Right lobe of liver (tissue), 6 donors: ENCODE measurements at places on chromosomes 6 and 20. TPM values are rescaled to one million over a fixed set of nuclear protein-coding genes. Genes with fewer than 3 reads are reported as not detected.
A peak's percentile ranks its signal among the peaks of the same experiment; 100 is the strongest.

DNA sequence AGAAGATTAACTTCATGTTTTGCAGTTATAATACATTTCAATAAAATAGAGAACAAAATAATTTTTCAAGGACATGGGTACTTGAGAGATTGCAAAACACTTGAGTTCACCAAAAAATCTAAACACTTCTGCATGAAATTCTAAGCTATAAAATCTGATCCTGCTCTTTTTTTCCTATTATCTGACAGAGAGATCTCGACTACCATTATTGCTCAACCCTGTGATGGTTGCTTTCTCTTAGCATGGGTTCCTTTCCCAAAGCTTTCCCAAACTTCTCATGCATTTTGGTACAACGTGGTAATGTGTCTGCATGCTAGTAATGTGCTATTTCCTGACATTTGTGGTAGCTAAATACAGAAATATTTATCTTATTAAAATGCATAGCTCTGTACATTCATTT lies 1243.1 kb upstream of the ADGRB3 start:
- no peaks in the 10 kb centered on the region for H3K27me3 ChIP-seq
- H3K4me3 ChIP-seq, result no peak overlapping the region
- DNase-seq, result no peak
- H3K36me3 ChIP-seq, result no peaks in the 10 kb centered on the region
- H3K27ac ChIP-seq, result no peak overlapping the region

DNA sequence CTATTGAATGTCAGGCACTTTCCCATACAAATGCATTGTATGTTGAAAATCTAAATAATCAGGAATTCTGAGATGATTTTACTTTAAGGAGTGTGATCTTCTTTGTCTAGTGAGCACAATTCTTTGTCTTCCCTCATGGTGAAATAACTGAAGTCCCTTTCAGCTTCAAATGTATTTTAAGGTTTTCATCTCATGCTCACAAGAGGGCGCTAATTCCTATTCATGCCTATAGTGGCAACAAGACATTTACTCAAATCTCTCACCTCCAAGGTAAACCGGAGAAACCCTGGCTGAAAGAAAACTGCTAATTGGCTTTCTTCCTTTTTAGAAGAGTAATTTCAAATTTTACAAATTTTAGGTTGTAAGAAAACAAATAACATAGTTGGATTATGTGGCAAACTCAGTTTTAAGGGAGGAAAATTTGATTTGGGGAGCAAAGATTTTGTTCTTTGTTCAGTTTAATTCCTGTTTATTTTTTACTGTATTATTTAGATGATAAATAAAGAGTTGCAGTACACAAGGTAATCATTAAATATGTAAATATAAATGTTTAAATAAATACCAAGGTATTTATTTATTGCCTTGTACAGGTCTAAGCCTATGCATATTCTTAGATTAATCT lies 69.1 kb downstream of the SLC35F1 start:
- no peak overlapping the region for H3K27ac ChIP-seq
- no peaks in the 10 kb centered on the region for H3K4me1 ChIP-seq
- no peaks in the 10 kb centered on the region for H3K36me3 ChIP-seq
- DNase-seq, result no peak

- no peaks in the 10 kb centered on the region for H3K36me3 ChIP-seq
- no peak overlapping the region for H3K4me3 ChIP-seq
- H3K27me3 ChIP-seq, result no peaks in the 10 kb centered on the region
- no peaks in the 10 kb centered on the region for H3K4me1 ChIP-seq
- DNase-seq, result no peak
Observed at GRCh38 chr20:12177657-12178293, 260.1 kb downstream of the BTBD3 start.

DNA sequence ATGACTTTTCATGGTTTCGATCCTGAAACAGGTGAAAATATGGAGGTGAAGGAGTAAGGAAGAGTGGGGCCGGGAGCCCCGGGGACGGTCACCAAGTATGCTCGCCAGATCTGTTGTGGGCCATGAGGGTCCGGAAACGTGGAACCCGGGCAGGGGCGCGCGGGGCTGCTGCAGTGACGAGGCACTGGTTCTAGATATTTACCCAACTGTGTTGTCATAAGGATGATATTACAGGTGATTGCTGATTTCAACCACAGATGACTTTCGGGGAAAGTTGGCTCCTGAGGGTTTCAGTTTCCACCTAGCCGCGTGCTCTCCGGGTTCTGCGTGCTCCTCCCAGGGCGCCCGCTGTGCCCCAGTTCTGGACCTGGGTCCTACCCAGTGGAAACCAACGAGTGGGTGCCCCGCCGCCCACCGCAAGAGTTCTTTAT lies 12.2 kb downstream of the RAET1G start:
- H3K36me3 ChIP-seq, result no peaks in the 10 kb centered on the region
- H3K4me3 ChIP-seq, result no peak overlapping the region
- H3K27ac ChIP-seq, result no peak overlapping the region
- DNase-seq, result peak; percentile 30
- H3K27me3 ChIP-seq, result no peaks in the 10 kb centered on the region

Gene MROH8
- total RNA-seq, result 2.1 TPM

DNA sequence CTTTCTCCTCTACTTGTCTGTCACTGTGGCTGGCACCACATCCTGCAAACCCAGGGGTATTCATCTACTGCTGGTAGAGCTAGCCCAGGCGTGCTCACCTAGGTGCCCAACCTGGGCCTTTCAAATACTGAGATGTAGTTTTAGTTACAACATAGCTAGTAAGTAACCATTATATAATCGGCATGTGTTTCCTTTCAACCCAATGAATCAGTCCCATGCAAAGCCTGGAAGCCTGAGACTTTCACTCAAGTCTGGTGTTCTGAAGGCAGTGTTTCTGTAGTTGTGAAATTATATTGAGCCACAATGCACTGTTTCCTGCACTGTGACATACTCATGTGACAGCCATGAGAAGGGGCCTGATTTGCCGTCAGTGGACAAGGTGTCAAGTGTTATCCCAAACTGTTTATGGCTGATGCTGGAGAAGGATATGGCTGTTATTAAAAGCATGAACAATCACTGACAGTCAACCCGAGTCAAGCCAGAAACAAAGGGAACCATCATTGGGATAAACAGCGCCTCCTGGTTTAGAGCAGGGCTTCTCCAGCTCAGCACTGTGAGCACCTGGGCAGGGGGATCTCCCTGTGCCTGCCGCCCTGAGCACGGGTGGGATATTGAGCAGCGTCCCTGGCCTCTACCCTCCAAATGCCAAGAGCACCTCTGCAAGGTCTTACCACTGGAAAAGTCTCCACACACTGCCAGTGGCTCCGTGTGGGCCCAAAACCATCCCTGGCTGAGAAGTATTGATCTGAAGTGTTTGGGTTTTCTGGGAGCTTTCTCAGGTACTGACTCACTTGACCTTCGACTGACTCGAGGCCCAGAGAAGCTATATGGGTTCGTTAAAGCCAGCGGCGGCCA lies 1.6 kb downstream of the PSMA7 start:
- peak overlapping the region; percentile 87 for H3K27ac ChIP-seq
- no peaks in the 10 kb centered on the region for H3K27me3 ChIP-seq
- H3K4me3 ChIP-seq, result peak overlapping the region; percentile 81
- peaks cover 34% of the 10 kb centered on the region for H3K4me1 ChIP-seq
- no peak for DNase-seq

Gene SYCP2L
- total RNA-seq, result not detected

GRCh38 chr6:139706912-139707311 lies 332.5 kb upstream of the CITED2 start:
- no peaks in the 10 kb centered on the region for H3K27me3 ChIP-seq
- H3K4me1 ChIP-seq, result no peaks in the 10 kb centered on the region
- no peaks in the 10 kb centered on the region for H3K36me3 ChIP-seq

Gene MRPL14
- total RNA-seq, result 70.0 TPM

Gene PRR18
- 3.6 TPM for total RNA-seq

GRCh38 chr6:4133941-4134838 lies 1.2 kb downstream of the ECI2 start:
- DNase-seq, result peak; percentile 23
- no peaks in the 10 kb centered on the region for H3K4me1 ChIP-seq
- H3K36me3 ChIP-seq, result peaks cover 5% of the 10 kb centered on the region
- no peaks in the 10 kb centered on the region for H3K27me3 ChIP-seq
- peak overlapping the region; percentile 84 for H3K27ac ChIP-seq

DNA sequence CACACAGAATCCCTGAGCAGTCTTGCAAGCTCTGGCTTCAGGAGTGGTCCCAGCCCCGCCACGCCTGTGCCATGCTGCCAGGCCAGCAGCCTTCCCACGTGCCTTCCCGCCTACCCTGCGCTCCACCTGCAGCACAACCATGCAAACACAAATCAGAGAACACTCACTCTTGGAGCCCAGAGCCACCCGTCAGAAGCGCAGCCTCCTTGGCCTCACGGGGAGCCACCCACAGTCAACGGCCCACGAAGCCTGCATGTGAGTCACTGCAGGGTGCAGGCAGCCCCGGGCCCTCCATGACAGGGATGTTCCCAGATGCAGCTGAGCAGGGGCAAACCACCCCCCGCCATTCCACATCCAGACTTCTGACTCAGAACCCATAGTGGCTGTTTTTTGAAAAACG lies 217.0 kb downstream of the DLL1 start:
- no peaks in the 10 kb centered on the region for H3K4me1 ChIP-seq
- H3K27ac ChIP-seq, result no peak overlapping the region
- peak; percentile 31 for DNase-seq
- no peak overlapping the region for H3K4me3 ChIP-seq

Gene NMBR
- total RNA-seq, result not detected

DNA sequence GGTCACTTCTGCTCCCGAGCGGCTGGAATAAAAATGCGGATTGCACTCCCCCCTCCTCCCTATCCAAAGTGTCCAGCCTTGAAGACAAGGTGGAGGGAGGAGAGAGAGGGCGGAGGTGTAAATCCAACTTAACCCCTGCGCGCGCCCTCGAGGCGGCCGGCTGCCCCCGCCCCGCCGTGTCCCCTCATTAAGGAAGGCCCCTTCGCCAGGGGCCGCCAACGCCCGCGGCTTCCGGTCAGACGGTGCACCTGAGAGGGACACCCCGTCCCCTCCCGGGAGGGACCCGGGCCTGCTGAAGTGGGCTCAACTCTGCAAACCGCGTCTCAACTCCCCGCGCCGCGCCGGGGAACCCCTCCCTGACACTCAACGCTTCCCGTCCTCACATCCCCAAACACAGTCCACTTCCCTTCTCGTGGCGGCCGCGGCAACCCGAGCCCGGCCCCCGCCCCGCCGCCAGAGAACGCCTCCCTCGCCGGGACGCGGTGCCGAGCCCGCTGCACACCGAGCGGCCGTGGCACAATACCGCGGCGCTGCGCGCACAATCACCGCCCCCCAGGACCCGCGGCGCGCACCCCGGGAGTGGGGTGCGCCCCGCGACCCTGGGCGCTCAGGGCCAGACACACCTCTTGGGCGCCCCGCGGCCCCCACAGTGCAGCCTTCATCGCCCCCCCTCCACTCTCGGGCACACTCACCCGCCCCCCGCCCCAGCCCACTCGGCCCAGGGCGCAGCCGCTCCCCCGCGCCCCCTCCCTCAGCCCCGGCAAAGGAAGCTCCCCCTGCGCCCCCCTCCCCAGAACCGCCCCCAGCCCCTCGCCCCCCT lies 102.5 kb downstream of the NOL4L start:
- DNase-seq, result peak; percentile 68
- no peaks in the 10 kb centered on the region for H3K4me1 ChIP-seq
- H3K27me3 ChIP-seq, result no peaks in the 10 kb centered on the region
- no peaks in the 10 kb centered on the region for H3K36me3 ChIP-seq
- H3K27ac ChIP-seq, result peak overlapping the region; percentile 65
- H3K4me3 ChIP-seq, result peak overlapping the region; percentile 81

GRCh38 chr6:145878591-145879295 lies 64.1 kb upstream of the FBXO30 start:
- DNase-seq, result no peak
- no peak overlapping the region for H3K27ac ChIP-seq
- no peaks in the 10 kb centered on the region for H3K36me3 ChIP-seq
- no peaks in the 10 kb centered on the region for H3K4me1 ChIP-seq
- H3K27me3 ChIP-seq, result no peaks in the 10 kb centered on the region
- H3K4me3 ChIP-seq, result no peak overlapping the region
